ENCODE measurements at places on chromosomes 1 and 21. TPM values are rescaled to one million over a fixed set of nuclear protein-coding genes. Genes with fewer than 3 reads are reported as not detected.

DNA sequence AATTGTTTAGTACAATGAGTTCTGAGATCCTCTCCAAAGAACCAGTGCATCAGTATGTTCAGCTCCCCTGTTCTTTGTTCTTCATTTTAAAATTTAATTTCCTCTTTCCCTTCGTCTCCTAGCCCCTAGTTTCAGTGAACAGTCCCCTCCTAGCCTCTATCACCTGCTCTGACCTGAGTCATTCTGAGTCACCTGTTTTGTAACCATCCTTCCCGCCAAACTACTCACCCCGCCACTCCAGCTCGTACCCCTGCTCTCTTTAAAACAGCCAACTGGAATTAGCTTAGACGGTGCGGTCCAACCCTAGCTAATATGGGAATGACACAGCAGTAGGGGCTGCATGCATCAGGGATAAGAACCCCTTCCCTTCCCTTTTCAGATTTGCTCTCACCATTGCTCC is 16.8 kb upstream of the ERVH48-1 start:
- H3K27ac ChIP-seq, result peak overlapping the region; percentile 91
- H3K4me1 ChIP-seq, result peaks cover 24% of the 10 kb centered on the region
- H3K4me3 ChIP-seq, result peak overlapping the region; percentile 5
- peak; percentile 86 for DNase-seq
- H3K27me3 ChIP-seq, result no peaks in the 10 kb centered on the region
- H3K36me3 ChIP-seq, result no peaks in the 10 kb centered on the region

REN gene
- not detected for total RNA-seq

- no peak overlapping the region for H3K27ac ChIP-seq
- H3K36me3 ChIP-seq, result peaks cover 4% of the 10 kb centered on the region
- H3K4me3 ChIP-seq, result no peak overlapping the region
Measured at GRCh38 chr1:69459244-69459643, 108.5 kb upstream of the LRRC7 start.

- DNase-seq, result no peak
- no peaks in the 10 kb centered on the region for H3K27me3 ChIP-seq
- peaks cover 37% of the 10 kb centered on the region for H3K4me1 ChIP-seq
- no peak overlapping the region for H3K27ac ChIP-seq
- no peak overlapping the region for H3K4me3 ChIP-seq
Measured at GRCh38 chr1:61284248-61284854, 202.0 kb downstream of the NFIA start.

- no peak overlapping the region for H3K4me3 ChIP-seq
- H3K4me1 ChIP-seq, result no peaks in the 10 kb centered on the region
- no peak overlapping the region for H3K27ac ChIP-seq
- no peaks in the 10 kb centered on the region for H3K36me3 ChIP-seq
Measured at GRCh38 chr1:3247521-3248121, 178.6 kb downstream of the PRDM16 start.

BEST4 gene
- total RNA-seq, result 0.49 TPM

GRCh38 chr1:1157033-1157365 is 16.7 kb upstream of the TTLL10 start:
- no peaks in the 10 kb centered on the region for H3K36me3 ChIP-seq
- peak overlapping the region; percentile 63 for H3K4me3 ChIP-seq
- H3K27ac ChIP-seq, result no peak overlapping the region
- no peak for DNase-seq
- no peaks in the 10 kb centered on the region for H3K4me1 ChIP-seq

ZC3H12A gene
- total RNA-seq, result 37.2 TPM

- H3K36me3 ChIP-seq, result peaks cover 56% of the 10 kb centered on the region
- no peak overlapping the region for H3K4me3 ChIP-seq
Measured at GRCh38 chr1:17001760-17002523, 9.8 kb downstream of the ATP13A2 start.

TMEM269 gene
- total RNA-seq, result 0.17 TPM

GRCh38 chr1:53043271-53043670 is 18.7 kb upstream of the PODN start:
- peaks cover 20% of the 10 kb centered on the region for H3K36me3 ChIP-seq
- no peaks in the 10 kb centered on the region for H3K27me3 ChIP-seq
- no peak overlapping the region for H3K27ac ChIP-seq
- no peak for DNase-seq
- H3K4me3 ChIP-seq, result no peak overlapping the region

NPHS2 gene
- total RNA-seq, result not detected

GRCh38 chr21:26965040-26965906 is 1.6 kb downstream of the ADAMTS5 start:
- H3K27ac ChIP-seq, result no peak overlapping the region
- no peaks in the 10 kb centered on the region for H3K36me3 ChIP-seq

DNA sequence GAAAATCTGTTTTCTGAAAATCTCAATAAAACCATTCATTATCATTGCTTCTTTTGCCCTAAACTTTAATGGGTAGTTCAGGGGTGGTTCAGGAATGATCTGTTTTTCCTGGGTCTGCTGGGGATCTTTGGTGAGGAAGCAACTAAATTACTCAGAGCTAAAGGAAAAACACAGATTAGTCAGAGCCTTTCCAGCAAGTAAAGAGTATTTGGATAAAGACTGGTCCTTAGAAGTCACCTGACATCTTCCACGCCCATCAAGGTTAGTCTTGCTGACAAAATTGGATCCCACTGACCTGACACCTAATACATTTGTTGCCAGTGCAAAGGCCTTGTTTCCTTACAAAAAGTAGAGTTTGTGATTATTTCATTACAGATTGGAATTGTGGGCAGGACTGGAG is 24.2 kb downstream of the HSPA13 start:
- no peak overlapping the region for H3K4me3 ChIP-seq
- H3K4me1 ChIP-seq, result peaks cover 37% of the 10 kb centered on the region
- no peaks in the 10 kb centered on the region for H3K27me3 ChIP-seq
- H3K36me3 ChIP-seq, result no peaks in the 10 kb centered on the region
- peak; percentile 42 for DNase-seq
- peak overlapping the region; percentile 53 for H3K27ac ChIP-seq

GRCh38 chr1:235266325-235266724 is 61.7 kb downstream of the ARID4B start:
- no peak overlapping the region for H3K4me3 ChIP-seq
- H3K27ac ChIP-seq, result no peak overlapping the region
- H3K36me3 ChIP-seq, result peaks cover 8% of the 10 kb centered on the region
- H3K4me1 ChIP-seq, result peaks cover 33% of the 10 kb centered on the region
- no peaks in the 10 kb centered on the region for H3K27me3 ChIP-seq

GRCh38 chr1:230137337-230137815 is 70.3 kb downstream of the GALNT2 start:
- no peaks in the 10 kb centered on the region for H3K27me3 ChIP-seq
- peaks cover 24% of the 10 kb centered on the region for H3K36me3 ChIP-seq
- no peak for DNase-seq
- no peak overlapping the region for H3K27ac ChIP-seq
- no peak overlapping the region for H3K4me3 ChIP-seq
- peaks cover 28% of the 10 kb centered on the region for H3K4me1 ChIP-seq

DNA sequence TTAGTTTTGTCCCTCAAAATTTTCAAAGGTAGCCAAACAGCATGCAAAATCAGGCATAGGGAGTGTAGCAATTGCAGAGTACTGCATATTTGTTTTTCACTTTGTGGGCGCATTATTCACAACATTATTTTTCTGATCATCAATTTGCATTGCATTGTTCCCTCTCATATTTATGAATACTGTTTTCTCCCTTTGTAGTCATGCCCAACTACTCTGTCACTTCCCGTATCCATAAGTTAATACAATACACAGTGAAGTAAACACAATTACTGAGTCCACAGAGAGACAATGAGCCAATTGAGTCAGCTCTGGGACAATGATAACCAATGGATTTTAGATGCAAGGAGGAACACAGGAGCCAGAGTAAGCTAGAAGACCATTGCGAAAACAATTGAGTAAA is 944.0 kb upstream of the ADGRL4 start:
- H3K36me3 ChIP-seq, result no peaks in the 10 kb centered on the region
- no peak overlapping the region for H3K4me3 ChIP-seq
- no peak for DNase-seq

TRIM58 gene
- total RNA-seq, result not detected

- DNase-seq, result no peak
- no peaks in the 10 kb centered on the region for H3K27me3 ChIP-seq
- no peaks in the 10 kb centered on the region for H3K4me1 ChIP-seq
- peaks cover 10% of the 10 kb centered on the region for H3K36me3 ChIP-seq
- no peak overlapping the region for H3K27ac ChIP-seq
Measured at GRCh38 chr1:9253004-9253403, 18.4 kb downstream of the H6PD start.

GRCh38 chr1:150552911-150553289 is 3.7 kb downstream of the ADAMTSL4 start:
- peaks cover 62% of the 10 kb centered on the region for H3K36me3 ChIP-seq
- no peaks in the 10 kb centered on the region for H3K27me3 ChIP-seq
- no peak overlapping the region for H3K4me3 ChIP-seq
- H3K27ac ChIP-seq, result peak overlapping the region; percentile 81
- DNase-seq, result no peak
- H3K4me1 ChIP-seq, result peaks cover 33% of the 10 kb centered on the region

USH2A gene
- total RNA-seq, result not detected

GRCh38 chr1:179144626-179145025 is 62.8 kb downstream of the TOR3A start:
- H3K27me3 ChIP-seq, result no peaks in the 10 kb centered on the region
- H3K36me3 ChIP-seq, result peaks cover 14% of the 10 kb centered on the region
- H3K4me1 ChIP-seq, result peaks cover 31% of the 10 kb centered on the region
- no peak overlapping the region for H3K4me3 ChIP-seq

- no peaks in the 10 kb centered on the region for H3K36me3 ChIP-seq
- peak; percentile 17 for DNase-seq
- H3K4me3 ChIP-seq, result no peak overlapping the region
- H3K4me1 ChIP-seq, result peaks cover under 1% of the 10 kb centered on the region
- no peaks in the 10 kb centered on the region for H3K27me3 ChIP-seq
Measured at GRCh38 chr21:20996421-20997310, 1.5 kb upstream of the NCAM2 start.

KRTAP10-4 gene
- total RNA-seq, result not detected

DNA sequence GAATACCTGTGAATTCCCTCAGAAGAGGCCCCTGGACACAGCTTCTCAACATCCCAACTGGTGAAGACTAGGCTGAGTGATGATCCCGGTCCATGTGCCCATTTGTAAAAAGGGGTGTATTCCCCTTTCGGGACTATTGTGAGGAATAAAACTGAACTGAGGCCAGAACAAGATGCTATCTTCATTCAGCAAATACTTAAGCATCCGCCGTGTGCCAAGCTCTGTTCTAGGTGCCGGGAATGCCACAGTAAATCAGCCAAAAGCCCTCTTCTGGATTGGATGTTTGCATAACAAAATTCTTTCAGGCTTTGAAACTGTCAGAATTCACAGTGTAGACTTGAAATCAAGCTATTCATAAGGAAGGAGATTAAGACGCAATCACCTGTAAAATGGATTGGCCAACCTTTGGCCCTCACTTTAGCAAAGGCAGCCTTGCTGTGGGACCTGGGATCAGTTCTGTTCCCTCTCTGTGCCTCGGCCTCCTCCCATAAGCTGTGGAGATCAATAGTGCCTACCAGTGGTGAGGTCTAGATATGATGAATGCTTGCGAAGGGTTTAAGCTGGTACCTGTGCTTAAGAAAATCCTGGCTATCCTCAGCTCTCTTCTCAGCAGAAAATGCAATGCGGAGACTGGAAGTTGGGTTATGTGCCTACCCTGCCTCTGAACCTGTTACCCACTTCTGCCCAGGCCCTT is 1.8 kb downstream of the ALPL start:
- peaks cover 7% of the 10 kb centered on the region for H3K4me1 ChIP-seq
- H3K27me3 ChIP-seq, result peaks cover 31% of the 10 kb centered on the region
- H3K27ac ChIP-seq, result no peak overlapping the region

LCE1D gene
- not detected for total RNA-seq

DNA sequence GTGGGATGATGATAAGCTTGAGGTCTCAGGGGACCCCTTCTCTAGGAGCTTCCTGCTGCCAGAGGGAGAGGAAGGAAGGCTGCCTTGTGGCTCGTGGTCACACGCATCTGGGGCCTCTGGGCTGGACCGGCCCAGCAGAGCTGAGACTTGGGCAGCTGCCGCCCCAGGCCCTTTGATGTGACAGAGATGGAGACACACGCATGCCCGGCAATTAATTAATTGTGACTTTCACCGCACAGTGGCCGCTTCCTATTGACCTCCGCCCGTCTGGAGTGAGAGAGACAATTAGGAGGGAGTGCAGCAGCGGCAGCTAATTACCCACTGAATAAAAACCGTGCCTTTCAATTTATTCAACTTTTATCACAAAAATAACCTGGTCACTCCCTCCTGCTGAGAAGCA is 16.6 kb upstream of the C1QA start:
- no peaks in the 10 kb centered on the region for H3K4me1 ChIP-seq
- no peak for DNase-seq
- no peaks in the 10 kb centered on the region for H3K36me3 ChIP-seq
- H3K4me3 ChIP-seq, result no peak overlapping the region

PBXIP1 gene
- total RNA-seq, result 11.3 TPM

DNA sequence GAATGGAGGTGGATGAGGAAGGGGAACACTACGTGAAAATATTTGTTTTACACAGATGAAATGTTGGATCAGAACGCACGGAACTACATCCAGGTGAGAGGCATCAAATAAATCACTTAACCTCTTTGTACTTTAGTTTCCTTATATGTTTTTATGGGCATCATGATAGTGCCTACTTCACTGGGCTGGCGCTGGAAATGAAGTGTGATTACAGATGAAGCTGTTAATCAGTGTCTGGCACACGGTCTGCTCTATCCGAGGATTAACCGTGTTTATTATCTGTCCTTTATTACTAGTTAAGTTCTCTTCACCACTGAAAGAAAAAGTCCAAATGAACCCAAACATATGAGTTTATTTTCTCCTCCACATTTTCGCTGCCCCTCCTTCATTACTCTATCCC is 96.0 kb upstream of the TRABD2B start:
- H3K4me3 ChIP-seq, result no peak overlapping the region
- H3K27ac ChIP-seq, result no peak overlapping the region
- H3K4me1 ChIP-seq, result peaks cover 18% of the 10 kb centered on the region
- peaks cover 6% of the 10 kb centered on the region for H3K36me3 ChIP-seq
- no peak for DNase-seq
- peaks cover 67% of the 10 kb centered on the region for H3K27me3 ChIP-seq

GRCh38 chr1:63977466-63977865 is 203.6 kb downstream of the ROR1 start:
- H3K27me3 ChIP-seq, result no peaks in the 10 kb centered on the region
- no peaks in the 10 kb centered on the region for H3K36me3 ChIP-seq
- H3K4me1 ChIP-seq, result peaks cover 18% of the 10 kb centered on the region
- DNase-seq, result no peak

DNA sequence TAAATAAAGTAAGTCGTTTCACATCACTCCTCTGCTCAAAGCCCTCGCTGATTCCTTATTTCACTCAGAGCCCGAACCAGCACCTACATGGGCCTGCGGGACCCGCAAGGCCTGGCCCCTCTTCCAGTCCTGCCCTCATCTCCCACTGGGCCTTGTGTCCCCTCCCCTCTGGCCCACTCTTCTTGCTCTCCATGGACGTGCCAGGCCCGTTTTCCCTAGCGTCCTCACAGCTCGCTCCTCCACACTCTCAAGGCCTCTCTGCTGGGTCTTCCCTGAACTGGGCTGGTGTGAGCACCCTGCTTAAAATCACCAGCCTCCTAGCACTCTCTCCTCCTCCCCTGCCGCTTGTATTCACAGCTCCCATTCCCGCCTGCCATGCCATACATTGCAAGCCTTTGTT is 237.9 kb downstream of the FOXD2 start:
- peaks cover 6% of the 10 kb centered on the region for H3K36me3 ChIP-seq
- H3K4me3 ChIP-seq, result no peak overlapping the region
- no peaks in the 10 kb centered on the region for H3K27me3 ChIP-seq
- H3K27ac ChIP-seq, result no peak overlapping the region
- no peak for DNase-seq
